ENCODE measurements at places on chromosomes 11 and 22. TPM values are rescaled to one million over a fixed set of nuclear protein-coding genes. Genes with fewer than 3 reads are reported as not detected.

The GTSE1 gene
- 7.5 TPM for total RNA-seq

The ANO9 gene
- 2.0 TPM for total RNA-seq

The A4GALT gene
- 19.1 TPM for total RNA-seq

The OR52A1 gene
- total RNA-seq = not detected

The SMIM38 gene
- total RNA-seq = not detected

The TRPM5 gene
- not detected for total RNA-seq

The FOLR3 gene
- total RNA-seq = not detected

The TMEM151A gene
- total RNA-seq = 0.58 TPM

The TOB2 gene
- total RNA-seq = 45.5 TPM

The CRYAB gene
- 5.0 TPM for total RNA-seq

The STK33 gene
- total RNA-seq = 6.4 TPM

The UPK2 gene
- total RNA-seq = not detected

The SLC29A2 gene
- total RNA-seq = 0.48 TPM

The GPR83 gene
- not detected for total RNA-seq

The KDELR3 gene
- 61.1 TPM for total RNA-seq

The IGLL1 gene
- not detected for total RNA-seq

The FAT3 gene
- 3.3 TPM for total RNA-seq

The NTM gene
- 13.2 TPM for total RNA-seq

The OR10D3 gene
- not detected for total RNA-seq

The ASCL2 gene
- total RNA-seq = not detected

The MRGPRF gene
- total RNA-seq = 0.24 TPM

The LUZP2 gene
- 0.05 TPM for total RNA-seq

The YPEL4 gene
- total RNA-seq = 0.41 TPM

The SEPTIN5 gene
- total RNA-seq = 7.7 TPM

The IL10RA gene
- total RNA-seq = 0.78 TPM

The SLC5A4 gene
- 2.7 TPM for total RNA-seq

The OR52E8 gene
- not detected for total RNA-seq

The LIF gene
- 16.6 TPM for total RNA-seq

The DDX6 gene
- total RNA-seq = 110 TPM

The PLAAT4 gene
- 8.8 TPM for total RNA-seq

The TNNI2 gene
- not detected for total RNA-seq

The NAP1L4 gene
- 137 TPM for total RNA-seq

The KDM4E gene
- total RNA-seq = not detected

The TSPAN32 gene
- not detected for total RNA-seq

The DDTL gene
- not detected for total RNA-seq

The KRTAP5-11 gene
- not detected for total RNA-seq

The CDC42BPG gene
- 0.64 TPM for total RNA-seq

The LZTR1 gene
- total RNA-seq = 59.2 TPM

The SSTR3 gene
- not detected for total RNA-seq

The MPEG1 gene
- not detected for total RNA-seq

The OR8D2 gene
- total RNA-seq = not detected

The DDI1 gene
- total RNA-seq = not detected

The FIBP gene
- total RNA-seq = 158 TPM

The MUC2 gene
- not detected for total RNA-seq

The SAA1 gene
- total RNA-seq = not detected

The OTOG gene
- total RNA-seq = not detected

The VSIG2 gene
- not detected for total RNA-seq

The TAF1D gene
- 64.1 TPM for total RNA-seq

The KCNJ1 gene
- total RNA-seq = not detected

The GSTT2 gene
- total RNA-seq = 0.41 TPM
